ENCODE measurements at places on chromosomes 1 and 21. TPM values are rescaled to one million over a fixed set of nuclear protein-coding genes. Genes with fewer than 3 reads are reported as not detected.

DNA sequence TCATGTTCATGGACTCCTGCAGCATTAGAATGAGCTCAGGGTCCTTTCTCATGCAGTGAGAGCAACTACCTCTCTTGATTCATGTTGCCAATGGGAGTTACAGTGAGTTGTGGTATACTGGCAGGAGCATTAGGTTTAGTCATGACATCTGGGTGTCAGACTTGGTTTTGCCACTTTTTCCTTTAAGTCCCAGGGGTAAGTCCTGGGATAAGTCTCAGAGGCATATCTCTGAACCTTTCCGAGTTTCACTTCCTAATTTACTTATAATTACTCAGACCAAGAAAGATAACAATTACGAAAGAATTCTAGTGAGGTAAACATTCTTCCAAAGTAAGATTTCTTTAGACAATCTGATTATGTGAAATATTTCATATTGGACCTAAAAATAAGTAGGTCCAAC lies 606.0 kb downstream of the SMYD3 start:
- H3K4me1 ChIP-seq = no peaks in the 10 kb centered on the region
- no peaks in the 10 kb centered on the region for H3K27me3 ChIP-seq

GRCh38 chr1:193438771-193439170 lies 252.4 kb upstream of the B3GALT2 start:
- no peak overlapping the region for H3K27ac ChIP-seq
- no peak for DNase-seq
- no peaks in the 10 kb centered on the region for H3K27me3 ChIP-seq
- no peak overlapping the region for H3K4me3 ChIP-seq

- H3K4me1 ChIP-seq = peaks cover 41% of the 10 kb centered on the region
- H3K4me3 ChIP-seq = peak overlapping the region; percentile 84
- peak overlapping the region; percentile 90 for H3K27ac ChIP-seq
- H3K27me3 ChIP-seq = no peaks in the 10 kb centered on the region
- DNase-seq = peak; percentile 73
- peaks cover 34% of the 10 kb centered on the region for H3K36me3 ChIP-seq
Observed at GRCh38 chr1:6465461-6466005, 440 bp downstream of the TNFRSF25 start.

DNA sequence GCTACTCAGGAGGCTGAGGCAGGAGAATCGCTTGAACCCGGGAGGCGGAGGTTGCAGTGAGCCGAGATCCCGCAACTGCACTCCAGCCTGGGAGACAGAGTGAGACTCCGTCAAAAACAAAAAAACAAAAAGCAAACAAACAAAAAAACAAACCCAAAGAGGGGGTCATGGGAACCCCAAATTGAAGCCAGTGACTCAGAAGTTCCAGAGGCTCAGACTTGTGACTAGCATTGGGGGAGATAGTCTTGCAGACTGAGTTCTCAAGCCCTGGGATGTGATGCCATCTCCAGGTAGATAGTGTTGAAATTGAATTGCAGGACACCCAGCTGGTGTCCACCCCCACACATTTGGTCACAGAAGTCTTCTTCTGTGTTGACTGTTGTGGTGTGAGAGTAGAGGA lies 24.9 kb upstream of the ENO1 start:
- peaks cover 12% of the 10 kb centered on the region for H3K36me3 ChIP-seq
- H3K4me3 ChIP-seq = no peak overlapping the region
- H3K4me1 ChIP-seq = peaks cover 52% of the 10 kb centered on the region
- no peaks in the 10 kb centered on the region for H3K27me3 ChIP-seq

DNA sequence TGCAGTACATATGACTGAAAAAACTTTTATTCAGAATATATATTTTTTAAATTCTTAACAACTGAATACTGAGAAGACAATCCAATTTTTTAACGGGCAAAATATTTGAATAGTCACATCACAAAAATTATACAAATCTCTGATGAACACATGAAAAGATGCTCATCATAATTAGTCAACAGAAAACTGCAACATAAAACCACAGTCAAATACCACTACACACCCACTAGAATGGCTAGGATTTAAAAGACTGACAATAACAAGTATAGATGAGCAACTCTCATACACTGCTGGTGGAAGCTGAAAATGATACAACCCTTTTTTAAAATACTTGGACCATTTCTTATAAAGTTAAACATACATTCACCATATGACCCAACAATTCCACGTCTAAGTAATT lies 87.7 kb upstream of the TNFSF4 start:
- no peaks in the 10 kb centered on the region for H3K36me3 ChIP-seq
- H3K4me1 ChIP-seq = peaks cover 24% of the 10 kb centered on the region
- H3K4me3 ChIP-seq = no peak overlapping the region
- no peak for DNase-seq
- H3K27me3 ChIP-seq = peaks cover 6% of the 10 kb centered on the region

The TMEM61 gene
- total RNA-seq = not detected

The PLEKHG5 gene
- 0.76 TPM for total RNA-seq

DNA sequence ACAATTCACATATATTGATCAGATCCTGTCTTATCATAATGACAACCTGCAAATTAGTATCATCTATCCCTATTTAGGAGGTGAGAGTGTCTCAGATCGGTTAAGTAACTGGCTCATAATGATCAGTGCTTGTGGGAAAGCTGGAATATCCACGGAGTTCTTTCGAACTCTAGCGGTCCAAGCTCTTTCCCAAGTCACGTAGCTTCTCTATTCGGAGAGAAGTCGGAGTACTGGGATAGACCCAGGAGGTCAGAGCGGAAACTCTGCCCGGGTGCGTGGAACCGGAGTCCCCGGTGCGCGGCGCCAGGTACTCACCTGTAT lies 339 bp downstream of the PTGS2 start:
- peaks cover 43% of the 10 kb centered on the region for H3K27me3 ChIP-seq
- no peak overlapping the region for H3K27ac ChIP-seq
- no peaks in the 10 kb centered on the region for H3K36me3 ChIP-seq
- peak overlapping the region; percentile 73 for H3K4me3 ChIP-seq
- DNase-seq = no peak
- peaks cover 10% of the 10 kb centered on the region for H3K4me1 ChIP-seq

The SLAMF9 gene
- not detected for total RNA-seq

The FGR gene
- 0.11 TPM for total RNA-seq

DNA sequence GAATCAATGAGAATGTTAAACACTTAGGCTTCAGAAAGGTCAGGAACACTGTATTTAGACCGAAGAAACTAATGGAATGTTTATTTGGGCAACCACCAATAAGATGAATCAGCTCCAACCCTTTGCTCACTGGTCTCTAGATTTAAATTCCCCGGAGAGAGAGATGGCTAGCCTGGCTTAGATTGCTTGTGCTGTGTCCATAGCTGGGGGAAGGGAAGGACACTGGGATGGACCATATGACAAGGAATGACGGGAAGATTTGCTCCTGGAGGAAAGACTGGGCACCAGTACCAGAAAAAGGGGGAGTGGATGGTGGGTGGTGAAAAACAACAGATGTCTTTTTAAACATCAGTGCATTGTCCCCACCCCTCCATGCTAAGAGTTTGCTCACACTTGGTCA lies 426.6 kb downstream of the DUSP10 start:
- H3K36me3 ChIP-seq = no peaks in the 10 kb centered on the region
- no peaks in the 10 kb centered on the region for H3K4me1 ChIP-seq
- no peak overlapping the region for H3K27ac ChIP-seq
- no peak for DNase-seq

- H3K4me3 ChIP-seq = peak overlapping the region; percentile 99
- peaks cover 35% of the 10 kb centered on the region for H3K36me3 ChIP-seq
- H3K27ac ChIP-seq = peak overlapping the region; percentile 99
- DNase-seq = peak; percentile 81
- no peaks in the 10 kb centered on the region for H3K27me3 ChIP-seq
- H3K4me1 ChIP-seq = peaks cover 46% of the 10 kb centered on the region
Observed at GRCh38 chr21:32772281-32773047, 909 bp upstream of the PAXBP1 start.

- no peaks in the 10 kb centered on the region for H3K36me3 ChIP-seq
- no peak overlapping the region for H3K27ac ChIP-seq
- peaks cover 6% of the 10 kb centered on the region for H3K27me3 ChIP-seq
- no peak for DNase-seq
- H3K4me3 ChIP-seq = no peak overlapping the region
Observed at GRCh38 chr1:157695417-157695816, 5.2 kb downstream of the FCRL3 start.

The FCER1A gene
- total RNA-seq = not detected

- no peak overlapping the region for H3K4me3 ChIP-seq
- peak; percentile 59 for DNase-seq
- peaks cover 4% of the 10 kb centered on the region for H3K4me1 ChIP-seq
- no peaks in the 10 kb centered on the region for H3K27me3 ChIP-seq
- H3K27ac ChIP-seq = no peak overlapping the region
Observed at GRCh38 chr1:33137800-33138199, 44.0 kb downstream of the TRIM62 start.

The CALML6 gene
- total RNA-seq = 0.21 TPM

DNA sequence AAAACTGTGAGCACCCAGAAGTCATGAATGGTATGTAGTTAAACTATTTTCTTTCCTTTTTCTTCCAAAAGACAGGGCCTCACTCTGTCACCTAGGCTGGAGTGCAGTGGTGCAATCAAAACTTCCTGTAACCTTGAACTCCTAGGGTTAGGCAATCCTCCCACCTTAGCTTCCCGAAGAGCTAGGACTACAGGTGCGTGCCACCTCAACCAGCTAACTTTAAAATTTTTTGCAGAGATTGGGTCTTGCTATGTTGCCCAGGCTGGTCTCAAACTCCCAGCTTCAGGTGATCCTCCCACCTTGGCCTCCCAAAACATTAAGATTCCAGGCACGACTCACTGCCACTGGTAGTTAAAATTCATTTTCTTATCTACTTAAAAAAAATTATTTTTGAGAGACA lies 62.5 kb downstream of the GATAD2B start:
- DNase-seq = no peak
- no peak overlapping the region for H3K4me3 ChIP-seq
- H3K4me1 ChIP-seq = peaks cover 10% of the 10 kb centered on the region
- H3K27ac ChIP-seq = no peak overlapping the region

The CCDC27 gene
- total RNA-seq = not detected

DNA sequence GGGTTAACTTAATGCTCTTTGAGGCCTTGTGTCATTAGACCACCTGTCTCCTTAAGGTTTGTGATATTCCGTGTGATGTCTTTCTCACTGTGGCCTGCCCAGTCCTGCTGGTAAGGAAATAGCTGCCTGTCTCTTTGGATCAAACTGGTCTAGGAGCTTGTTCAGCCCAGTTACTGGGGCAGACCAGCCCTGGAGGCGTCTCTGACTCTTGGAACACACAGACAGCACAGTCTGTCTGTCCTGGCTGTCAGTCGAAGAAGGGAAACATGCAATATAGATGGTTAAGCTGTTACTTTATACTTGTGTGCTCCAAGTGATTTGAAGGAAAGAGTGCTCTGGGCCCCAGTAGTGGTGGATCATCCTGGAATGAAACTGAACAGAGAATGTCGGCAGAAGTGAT lies 20.4 kb downstream of the PBX1 start:
- DNase-seq = no peak
- H3K27me3 ChIP-seq = no peaks in the 10 kb centered on the region
- H3K27ac ChIP-seq = no peak overlapping the region
- no peaks in the 10 kb centered on the region for H3K4me1 ChIP-seq

- no peaks in the 10 kb centered on the region for H3K4me1 ChIP-seq
- H3K27me3 ChIP-seq = no peaks in the 10 kb centered on the region
- no peak overlapping the region for H3K4me3 ChIP-seq
- H3K36me3 ChIP-seq = peaks cover 2% of the 10 kb centered on the region
- H3K27ac ChIP-seq = no peak overlapping the region
Observed at GRCh38 chr1:67110352-67110751, 24.4 kb downstream of the C1orf141 start.
